ENCODE measurements at places on chromosomes 12 and 14.

GRCh38 chr12:57488402-57489156 is 711 bp downstream of the MARS1 start:
- no peak for DNase-seq

GRCh38 chr12:116303066-116303465 is 25.6 kb upstream of the MED13L start:
- no peak for DNase-seq

DNA sequence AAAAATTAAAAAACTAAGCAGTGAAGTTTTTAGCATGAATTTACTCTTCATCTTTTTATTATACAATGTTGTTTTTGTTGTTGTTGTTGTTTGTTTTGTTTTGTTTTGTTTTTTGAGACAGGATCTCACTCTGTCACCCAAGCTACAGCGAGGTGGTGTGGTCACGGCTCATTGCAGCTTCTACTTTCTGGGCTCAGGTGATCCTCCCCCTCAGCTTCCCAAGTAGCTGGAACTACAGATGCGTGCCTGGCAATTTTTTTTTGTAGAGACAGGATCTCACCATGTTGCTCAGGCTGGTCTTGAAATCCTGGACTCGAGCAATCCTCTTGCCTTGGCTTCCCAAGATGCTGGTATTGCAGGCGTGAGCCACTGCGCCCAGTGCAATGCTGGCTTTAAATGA is 11.3 kb downstream of the PPFIBP1 start:
- no peak for DNase-seq

GRCh38 chr12:50625029-50625925 is 120.5 kb downstream of the DIP2B start:
- no peak for DNase-seq

- no peak for DNase-seq
Observed at GRCh38 chr12:114692186-114693058, 8.4 kb upstream of the TBX3 start.

DNA sequence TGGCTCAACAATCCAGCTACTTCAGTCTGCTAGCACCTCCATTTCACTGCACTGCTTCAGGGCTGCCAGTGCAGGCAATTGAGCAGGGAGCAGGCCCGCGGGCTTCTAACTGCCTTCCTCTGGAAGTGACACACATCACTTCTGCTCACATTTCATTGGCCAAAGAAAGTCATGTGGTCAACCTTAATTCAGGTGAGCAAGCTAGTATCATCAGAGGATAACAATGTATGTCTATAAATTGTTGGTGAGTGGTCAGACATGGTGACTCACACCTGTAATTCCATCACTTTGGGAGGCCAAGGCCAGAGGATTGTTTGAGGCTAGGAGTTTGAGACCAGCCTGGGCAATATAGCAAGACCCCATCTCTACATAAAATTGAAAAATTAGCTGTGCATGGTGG is 22.3 kb upstream of the CHGA start:
- DNase-seq = no peak

DNA sequence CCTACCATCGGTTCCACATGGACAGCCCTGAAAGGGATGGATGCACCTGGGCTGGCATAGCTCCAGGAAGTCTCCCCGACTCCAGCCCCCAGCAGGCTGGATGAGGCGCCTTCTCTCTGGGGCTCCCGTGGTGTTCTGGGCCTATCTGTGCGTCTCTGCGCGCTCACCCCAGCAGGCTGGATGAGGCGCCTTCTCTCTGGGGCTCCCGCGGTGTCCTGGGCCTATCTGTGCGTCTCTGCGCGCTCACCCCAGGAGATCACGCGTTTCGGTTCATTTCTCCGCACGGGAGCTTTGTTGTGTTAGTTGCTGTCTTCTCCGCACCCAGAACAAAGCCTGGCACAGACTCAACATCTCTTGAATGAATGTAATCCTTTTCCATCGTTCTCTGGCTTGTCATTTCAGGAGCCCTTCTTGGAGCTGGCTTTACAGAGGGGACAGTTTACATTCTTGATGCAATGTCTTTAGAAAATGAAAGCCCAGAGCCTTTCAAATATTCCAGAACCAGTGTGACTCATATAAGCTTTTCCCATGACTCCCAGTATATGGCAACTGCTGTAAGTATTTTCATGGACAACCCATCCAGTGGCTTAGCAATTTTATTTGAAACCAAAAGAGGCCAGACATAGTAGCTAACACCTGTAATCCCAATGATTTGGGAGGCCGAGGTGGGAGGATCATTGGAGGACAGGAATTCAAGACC is 40.3 kb downstream of the CFAP251 start:
- no peak for DNase-seq

DNA sequence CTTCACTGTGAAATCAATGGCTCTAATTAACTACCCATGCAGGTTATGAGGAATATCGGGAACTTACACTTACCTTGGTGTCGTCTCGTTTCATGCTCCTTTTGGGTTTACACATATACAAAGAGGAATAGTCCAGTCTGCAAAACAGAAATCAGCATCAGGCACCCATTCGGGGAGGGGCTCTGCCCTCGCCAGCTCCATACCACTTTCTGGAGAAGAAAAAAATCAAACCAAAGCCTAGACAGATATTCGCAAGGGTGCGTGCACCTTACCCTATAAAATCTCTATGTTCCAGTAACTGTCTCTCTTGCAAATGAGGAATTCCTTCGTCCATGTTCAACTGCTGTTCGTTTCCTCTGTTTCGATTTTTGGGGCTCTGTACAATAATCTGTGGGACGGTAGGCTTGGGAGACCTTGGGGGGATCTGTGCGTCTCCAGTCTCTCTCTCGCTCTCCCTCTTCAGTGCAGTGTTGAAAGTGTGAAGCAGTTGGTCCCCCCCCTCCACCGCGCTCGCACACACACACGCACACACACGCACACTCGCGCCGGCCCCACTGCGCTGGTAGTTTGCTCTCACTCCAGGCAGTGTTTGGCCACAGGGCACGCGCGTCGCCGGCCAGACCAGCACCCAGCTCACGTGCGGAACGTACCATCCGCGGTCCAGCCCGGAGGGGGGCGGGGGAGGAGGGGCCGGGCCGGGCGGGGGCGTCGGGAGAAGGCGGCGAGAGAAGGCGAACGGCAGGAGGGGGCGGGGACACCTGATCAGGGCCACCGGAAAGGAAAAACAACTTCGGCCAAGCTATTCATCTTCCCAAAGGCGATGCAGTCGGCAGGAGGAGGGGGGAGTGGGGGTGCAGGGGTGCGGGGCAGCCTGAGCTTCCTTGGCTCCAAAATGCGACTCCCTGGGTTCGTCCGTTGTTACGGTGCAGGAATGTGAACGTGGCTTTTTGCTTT is at the start of gene BHLHE41:
BHLHE41 (minus strand) TSS at position 592 of the 954 bp plus-strand sequence; CDS start at position 334, 258 bp downstream.
- no peak for DNase-seq

DNA sequence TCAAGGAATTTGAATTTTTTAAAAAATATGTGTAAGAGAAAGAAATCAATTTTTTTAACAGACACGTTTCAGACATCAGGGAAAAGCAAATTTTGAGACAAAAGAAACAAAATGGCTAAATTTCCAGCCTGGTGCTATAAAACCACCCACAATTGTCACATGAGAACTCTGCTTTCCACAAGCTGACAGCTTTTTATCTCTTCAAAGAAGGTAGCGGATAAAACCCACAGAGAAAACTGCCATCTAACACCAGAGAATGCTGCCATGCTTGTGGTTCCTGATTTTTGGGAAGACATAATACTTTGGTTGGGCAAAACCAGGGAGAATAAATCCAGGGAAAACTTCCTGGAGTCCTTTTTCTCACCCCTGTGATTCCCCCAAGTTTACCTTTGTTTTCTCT is 10.3 kb upstream of the ITPR2 start:
- DNase-seq = no peak

DNA sequence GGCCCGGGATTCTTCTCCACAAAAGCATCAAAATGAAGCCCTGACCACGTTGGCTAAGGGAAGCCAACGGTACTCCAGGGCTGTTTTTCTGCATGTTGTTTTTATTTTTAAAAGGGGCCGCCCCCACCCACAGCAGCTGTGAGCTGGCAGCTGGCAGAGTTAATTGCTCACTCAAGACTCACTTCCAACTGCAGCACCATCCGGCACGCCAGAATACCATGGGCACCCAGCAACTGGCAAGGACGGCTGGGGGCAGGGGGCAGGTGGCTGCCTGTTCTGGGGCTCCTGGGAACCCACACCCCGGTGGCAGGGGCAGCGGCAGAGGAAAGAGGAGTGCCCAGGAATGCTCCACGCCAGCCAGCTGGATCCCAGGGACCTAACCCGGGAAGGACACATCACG is 44.3 kb downstream of the NCOR2 start:
- DNase-seq = no peak

- no peak for DNase-seq
Observed at GRCh38 chr12:6112004-6112403, 12.5 kb downstream of the VWF start.

DNA sequence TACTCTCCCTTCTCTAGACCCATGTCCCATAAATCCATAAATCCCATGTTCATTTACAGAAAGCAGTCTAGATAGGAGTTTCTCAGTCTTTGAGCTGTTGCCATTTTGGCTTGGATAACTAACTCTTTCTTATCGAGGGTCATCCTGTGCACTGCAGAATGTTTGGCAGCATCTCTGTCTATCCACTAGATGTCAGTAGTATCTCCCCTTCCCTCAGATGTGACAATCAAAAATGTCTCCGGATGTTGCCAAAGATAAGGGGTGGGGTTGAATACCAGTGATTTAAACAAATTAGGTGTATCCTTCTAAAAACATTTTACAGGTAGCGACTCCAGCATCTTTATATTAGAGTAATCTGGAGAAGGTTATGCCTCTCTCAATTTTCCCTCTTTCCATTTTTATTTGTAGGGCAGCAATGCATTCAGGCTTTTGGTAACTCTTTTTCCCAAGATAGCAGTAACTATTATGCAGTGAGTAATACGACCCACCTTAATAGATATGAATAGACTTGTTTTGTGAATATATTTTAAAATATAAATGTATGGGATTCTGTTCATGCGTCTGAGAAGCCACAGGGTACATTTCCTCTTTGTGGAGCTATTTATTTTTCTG is 100.7 kb downstream of the LRRK2 start:
- DNase-seq = no peak

GRCh38 chr12:18576104-18576626 is 161.6 kb downstream of the PLCZ1 start:
- no peak for DNase-seq

- no peak for DNase-seq
Observed at GRCh38 chr12:39122562-39123204, 217.3 kb upstream of the CPNE8 start.

- DNase-seq = no peak
Observed at GRCh38 chr12:111362687-111363475, 6.0 kb downstream of the PHETA1 start.

GRCh38 chr12:868722-869121 is 80.8 kb downstream of the RAD52 start:
- no peak for DNase-seq

GRCh38 chr12:57940915-57941164 is 527 bp upstream of the ATP23 start:
- no peak for DNase-seq

DNA sequence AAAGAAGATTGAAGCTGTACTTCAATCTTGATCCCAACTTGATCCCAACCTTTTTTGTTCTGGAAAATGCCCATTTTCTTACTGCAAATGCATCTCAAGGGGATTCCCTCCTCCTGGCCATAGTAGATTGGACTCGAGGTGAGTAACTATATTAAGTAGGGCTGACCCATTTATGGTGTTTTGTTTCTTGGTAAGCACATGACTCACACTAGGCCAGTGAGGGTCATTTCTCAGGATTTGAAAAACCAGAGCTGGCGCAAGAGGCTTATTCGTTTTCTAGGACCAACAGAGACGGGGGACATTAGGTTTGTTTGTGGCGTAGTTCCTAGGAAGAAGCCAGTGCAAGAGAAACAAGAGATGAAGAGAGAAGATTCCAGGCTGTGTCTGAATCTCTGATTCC is 51.4 kb downstream of the MRPL42 start:
- no peak for DNase-seq

DNA sequence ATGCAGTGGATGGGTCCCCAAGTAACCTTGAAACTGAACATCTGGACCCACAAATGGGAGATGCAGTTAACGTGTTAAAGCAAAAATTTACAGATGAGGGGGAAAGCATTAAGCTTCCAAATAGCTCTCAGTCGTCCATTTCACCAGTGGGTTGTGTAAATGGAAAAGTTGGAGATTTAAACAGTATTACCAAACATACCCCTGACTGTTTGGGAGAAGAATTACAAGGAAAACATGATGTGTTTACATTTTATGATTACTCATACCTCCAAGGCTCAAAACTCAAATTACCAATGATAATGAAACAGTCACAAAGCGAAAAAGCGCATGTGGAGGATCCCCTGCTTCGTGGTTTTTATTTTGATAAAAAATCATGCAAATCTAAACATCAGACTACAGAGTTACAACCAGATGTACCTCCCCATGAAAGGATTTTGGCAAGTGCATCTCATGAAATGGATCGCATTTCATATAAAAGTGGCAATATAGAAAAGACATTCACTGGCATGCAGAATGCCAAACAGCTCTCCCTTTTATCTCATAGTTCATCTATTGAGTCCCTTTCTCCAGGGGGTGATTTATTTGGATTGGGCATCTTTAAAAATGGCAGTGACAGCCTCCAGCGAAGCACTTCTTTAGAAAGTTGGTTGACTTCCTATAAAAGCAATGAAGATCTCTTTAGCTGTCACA is 116.6 kb upstream of the NPAS3 start:
- no peak for DNase-seq

DNA sequence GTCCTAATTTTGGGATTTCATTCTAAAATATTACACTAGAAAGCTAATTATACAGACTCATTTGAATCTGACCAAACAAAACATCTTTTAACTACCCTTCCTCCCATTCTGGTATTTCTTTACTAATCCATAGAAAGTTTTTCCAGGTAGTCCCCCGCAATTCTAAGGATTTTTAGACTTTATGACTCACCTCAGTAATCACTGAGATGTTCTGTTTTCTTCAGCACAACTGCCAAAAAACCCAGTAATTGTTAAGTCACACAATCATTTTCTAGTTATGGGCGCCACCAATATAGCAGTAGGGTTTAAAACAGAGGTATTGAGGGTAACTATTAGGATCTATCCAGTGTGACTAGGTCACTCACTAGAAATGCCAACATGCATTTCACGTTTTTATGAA is 1.6 kb upstream of the ARID4A start:
- DNase-seq = peak; percentile 72

DNA sequence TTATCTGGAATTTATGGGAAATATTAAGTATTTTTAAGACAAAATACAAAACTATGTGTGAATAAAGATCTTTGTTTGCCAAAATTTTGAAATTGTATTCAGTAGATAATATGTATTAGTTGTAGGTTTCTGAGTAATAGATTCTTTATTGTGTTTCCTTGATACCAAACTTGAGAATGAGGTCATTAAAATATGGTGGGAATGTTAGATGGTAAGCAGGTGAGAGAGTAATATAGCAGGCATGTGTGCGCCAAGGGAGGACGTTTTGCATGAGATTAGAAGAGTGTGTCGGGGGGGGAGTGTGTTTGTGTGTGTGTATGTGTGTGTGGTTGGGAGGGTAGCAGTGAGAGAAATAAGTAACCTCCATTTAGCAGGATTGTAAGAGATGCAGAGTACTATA is 376.5 kb downstream of the NPAS3 start:
- no peak for DNase-seq

All from CD4-positive, alpha-beta T cell treated with Interleukin-15 for 4 hours (primary cell).